ENCODE measurements at places on chromosomes 16 and 17. TPM values are rescaled to one million over a fixed set of nuclear protein-coding genes. Genes with fewer than 3 reads are reported as not detected.

UTS2R gene
- not detected for total RNA-seq

DRC3 gene
- 2.0 TPM for total RNA-seq

FBXO47 gene
- not detected for total RNA-seq

- DNase-seq, result no peak
Observed at GRCh38 chr16:62596584-62596983, 560.3 kb upstream of the CDH8 start.

- DNase-seq, result peak; percentile 74
Observed at GRCh38 chr17:74368341-74369081, 1.2 kb downstream of the GPR142 start.

DNA sequence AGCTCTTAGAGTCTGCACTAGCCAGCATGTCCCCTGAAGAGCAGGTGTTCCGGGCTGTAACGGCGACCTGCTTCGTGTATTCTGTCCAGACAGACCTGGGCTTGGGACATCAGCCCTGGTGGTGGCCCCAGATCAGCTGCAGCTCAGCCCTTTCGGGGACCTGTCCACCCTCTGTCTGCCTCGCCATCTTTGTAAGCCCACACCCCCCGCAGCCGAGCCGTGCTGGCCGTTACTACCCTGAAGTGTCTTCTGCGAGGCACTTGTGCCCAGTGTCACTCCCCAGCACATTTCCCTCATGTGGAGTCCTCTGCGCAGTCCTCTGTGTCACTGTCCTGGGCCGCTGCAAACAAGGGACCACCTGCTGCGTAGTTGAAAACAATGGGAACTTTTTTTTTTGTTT is 10.4 kb downstream of the CARD14 start:
- no peak for DNase-seq

- DNase-seq, result no peak
Observed at GRCh38 chr16:78035012-78035411, 12.7 kb downstream of the CLEC3A start.

GRCh38 chr17:64158831-64159590 is 29.1 kb upstream of the ERN1 start:
- no peak for DNase-seq

- DNase-seq, result no peak
Observed at GRCh38 chr17:79006046-79006445, 3.5 kb downstream of the CANT1 start.

- DNase-seq, result no peak
Observed at GRCh38 chr16:2686912-2687507, 4.7 kb downstream of the KCTD5 start.

DNA sequence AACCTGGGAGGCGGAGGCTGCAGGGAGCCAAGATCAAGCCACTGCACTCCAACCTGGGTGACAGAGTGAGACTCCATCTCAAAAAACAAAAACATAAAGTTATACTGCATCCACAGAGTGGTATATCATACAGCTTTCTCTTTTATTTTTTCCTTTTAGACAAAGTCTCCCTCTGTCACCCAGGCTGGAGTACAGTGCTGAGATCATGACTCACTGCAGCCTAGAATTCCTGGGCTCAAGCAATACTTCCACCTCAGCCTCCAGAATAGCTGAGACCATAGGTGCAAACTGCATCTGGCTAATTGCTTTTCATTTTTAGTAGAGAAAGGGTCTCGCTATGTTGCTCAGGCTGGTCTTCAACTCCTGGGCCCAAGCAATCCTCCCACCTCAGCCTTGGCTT is 10.0 kb upstream of the COPRS start:
- DNase-seq, result no peak

DNA sequence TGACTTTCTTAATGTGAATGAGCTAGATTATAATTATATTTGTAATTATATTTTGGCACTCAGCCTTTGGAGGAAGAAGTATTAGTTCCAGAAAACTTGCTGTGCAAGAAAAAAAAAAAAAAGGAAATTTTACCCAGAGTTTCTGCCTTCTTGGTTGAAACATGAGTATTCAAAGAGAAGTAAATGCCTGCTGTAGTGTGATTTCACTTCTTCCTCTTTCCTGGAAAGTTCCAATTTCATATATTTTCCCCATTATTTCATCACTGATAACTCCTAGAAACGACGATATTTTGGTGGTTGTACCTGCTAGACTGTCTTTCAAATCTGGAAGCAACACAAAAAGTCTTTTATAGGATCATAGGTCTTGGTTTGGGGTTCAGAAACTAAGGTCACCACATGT is 20.4 kb upstream of the MPHOSPH6 start:
- DNase-seq, result no peak

Measured in ureter (tissue), 1 donor.